Epithelial cell of proximal tubule (primary cell): ENCODE measurements at places on chromosomes 1 and 21. TPM values are rescaled to one million over a fixed set of nuclear protein-coding genes. Genes with fewer than 3 reads are reported as not detected.

DNA sequence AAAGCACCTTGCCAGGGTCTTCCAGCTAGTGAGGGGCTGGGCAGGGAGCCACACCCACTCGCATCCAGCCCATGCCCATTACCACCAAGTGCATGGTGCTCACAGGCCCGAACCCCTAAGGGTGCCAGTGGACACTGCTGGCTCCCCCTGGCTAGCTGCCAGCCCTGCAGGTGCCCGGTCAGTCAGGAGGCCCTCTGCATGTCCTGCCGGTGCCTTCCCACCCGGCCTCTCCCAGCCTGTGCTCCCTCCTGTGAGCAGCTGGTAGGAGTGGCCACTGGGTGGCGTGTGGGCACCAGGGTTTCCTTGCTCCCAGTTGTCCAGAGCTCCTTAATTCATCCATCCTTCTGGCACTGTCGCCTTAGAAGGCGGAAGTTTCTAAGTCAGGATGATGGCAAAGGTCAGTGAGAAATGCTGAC is 33.4 kb downstream of the QSOX1 start:
- no peak for DNase-seq

The KRTAP19-2 gene
- not detected in 2 replicates for total RNA-seq

- no peak for DNase-seq
Observed at GRCh38 chr1:53546409-53547155, 87.4 kb downstream of the DMRTB1 start.

DNA sequence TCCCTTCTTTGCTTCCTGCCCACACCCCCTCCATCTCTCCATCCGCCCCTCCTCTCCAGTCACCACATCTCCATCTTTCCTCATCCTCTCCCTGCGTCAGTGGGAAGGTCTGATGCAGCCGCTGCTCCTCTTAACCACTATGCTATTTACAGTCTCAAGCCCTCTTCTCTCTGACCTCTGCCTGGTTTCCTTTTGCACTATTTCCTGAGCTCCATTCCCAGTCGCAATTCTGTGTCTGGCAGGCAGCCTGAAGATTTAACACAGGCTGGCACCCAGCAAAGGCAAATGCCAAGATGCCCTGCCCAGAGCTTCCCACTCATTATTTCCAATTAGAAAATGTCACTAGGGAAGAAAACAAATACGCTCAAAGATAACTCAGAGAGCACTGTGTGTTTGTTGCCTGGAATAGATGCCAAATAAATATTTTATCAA is 89.6 kb upstream of the LPGAT1 start:
- no peak for DNase-seq

GRCh38 chr1:106360252-106360651 is 696.2 kb upstream of the PRMT6 start:
- DNase-seq, result no peak

The SMAP2 gene
- 4.9 and 11.0 TPM in 2 replicates for total RNA-seq

DNA sequence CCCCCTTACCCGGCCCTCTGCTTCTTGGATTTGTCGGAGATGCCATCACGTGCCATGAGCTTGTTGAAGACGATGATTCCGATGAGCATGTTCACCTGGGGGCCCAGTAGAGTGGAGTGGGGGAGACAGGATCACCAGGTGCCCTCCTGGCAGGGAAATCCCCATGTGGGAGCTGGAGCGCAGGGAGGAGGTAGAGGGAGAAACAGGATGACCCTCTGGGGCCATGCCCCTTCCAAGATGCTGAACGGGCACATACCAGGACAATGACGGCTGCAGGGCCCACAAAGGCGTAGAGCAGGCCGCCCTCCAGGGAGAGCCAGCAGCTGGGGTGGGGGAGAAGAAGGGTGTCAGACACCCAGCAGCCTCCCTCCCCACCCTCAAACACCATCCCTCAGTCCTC is 28.6 kb downstream of the ADGRB2 start:
- no peak for DNase-seq
